ENCODE measurements at places on chromosomes 16 and 17.

GRCh38 chr17:51373489-51374152 is 113.3 kb downstream of the UTP18 start:
- DNase-seq, result no peak

DNA sequence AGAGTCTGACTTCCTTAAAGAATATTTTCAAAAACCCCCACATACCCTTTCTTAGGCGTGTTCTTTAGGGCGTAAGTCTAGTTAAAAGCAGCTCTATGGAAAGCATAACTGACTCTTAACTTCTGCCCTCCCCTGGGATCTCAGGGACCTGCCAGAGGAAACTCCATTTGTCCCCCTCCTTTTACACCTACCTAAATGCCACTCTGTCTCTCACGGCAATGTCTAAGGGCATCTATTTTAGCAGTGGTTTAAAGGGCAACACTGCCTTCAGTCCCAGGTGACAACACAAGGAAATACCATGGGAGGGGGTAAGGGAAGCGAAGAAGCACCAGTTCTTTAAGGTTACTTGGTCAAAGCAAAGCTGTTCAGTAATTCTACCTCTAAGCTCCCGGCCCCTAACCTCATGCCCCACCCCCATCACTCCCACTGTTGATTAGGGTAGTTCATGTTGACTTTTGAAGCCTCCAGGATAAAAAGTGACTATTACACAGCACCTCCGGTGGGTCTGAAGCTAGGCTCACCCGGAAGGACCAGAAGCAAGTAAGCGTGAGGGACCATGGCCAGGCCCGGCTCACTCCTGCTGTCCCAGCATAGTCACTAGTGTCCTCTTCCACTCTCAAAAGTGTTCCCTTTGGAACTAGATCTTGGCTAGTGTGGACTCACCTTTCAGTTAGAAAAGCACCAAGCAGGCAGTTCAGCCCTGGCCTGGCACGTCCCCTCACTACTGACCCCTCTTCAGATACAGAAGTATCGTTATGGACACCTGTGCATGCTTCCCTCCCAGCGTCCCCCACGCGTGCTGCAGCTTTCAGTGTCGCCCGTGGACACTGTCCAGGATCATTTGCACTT is 47.1 kb downstream of the CYTH1 start:
- DNase-seq, result no peak

DNA sequence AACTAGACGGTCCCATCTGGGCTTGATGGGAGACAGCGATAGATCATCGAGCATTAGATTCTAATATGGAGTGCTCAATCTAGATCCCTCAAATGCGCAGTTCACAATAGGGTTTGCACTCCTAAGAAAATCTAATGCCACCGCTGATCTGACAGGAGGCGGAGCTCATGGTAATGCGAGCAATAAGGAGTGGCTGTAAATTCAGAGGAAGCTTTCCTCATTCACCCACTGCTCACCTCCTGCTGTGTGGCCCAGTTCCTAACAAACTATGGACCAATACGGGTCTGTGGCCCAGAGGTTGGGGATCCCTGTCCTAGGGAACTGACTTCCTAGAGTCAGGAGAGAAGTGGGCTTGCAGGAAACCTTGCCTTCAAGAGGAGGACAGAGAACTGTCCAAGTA is 25.2 kb upstream of the AMZ2 start:
- no peak for DNase-seq

- DNase-seq, result no peak
Measured at GRCh38 chr17:9166788-9167187, 145.5 kb downstream of the NTN1 start.

GRCh38 chr17:40399185-40399584 is 18.5 kb downstream of the TOP2A start:
- DNase-seq, result peak; percentile 66

GRCh38 chr17:50829332-50829731 is 6.1 kb upstream of the WFIKKN2 start:
- DNase-seq, result no peak

DNA sequence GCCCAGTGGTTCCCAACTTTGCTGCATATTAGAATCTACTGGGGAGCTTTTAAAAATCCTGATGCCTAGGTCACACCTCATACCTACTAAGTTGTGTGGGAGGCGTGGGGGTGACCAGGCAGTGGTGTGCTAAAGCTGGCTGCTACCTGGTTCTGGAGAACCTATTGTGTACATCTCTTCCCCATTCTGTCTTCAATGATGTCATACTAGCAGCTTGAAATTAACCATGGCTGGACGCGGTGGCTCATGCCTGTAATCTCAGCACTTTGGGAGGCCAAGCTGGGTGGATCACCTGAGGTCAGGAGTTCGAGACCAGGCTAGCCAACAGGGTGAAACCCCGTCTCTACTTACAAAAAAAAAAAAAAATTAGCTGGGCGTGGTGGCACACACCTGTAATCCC is 11.3 kb upstream of the NLK start:
- DNase-seq, result no peak

GRCh38 chr17:76536511-76537287 is 810 bp downstream of the CYGB start:
- no peak for DNase-seq

DNA sequence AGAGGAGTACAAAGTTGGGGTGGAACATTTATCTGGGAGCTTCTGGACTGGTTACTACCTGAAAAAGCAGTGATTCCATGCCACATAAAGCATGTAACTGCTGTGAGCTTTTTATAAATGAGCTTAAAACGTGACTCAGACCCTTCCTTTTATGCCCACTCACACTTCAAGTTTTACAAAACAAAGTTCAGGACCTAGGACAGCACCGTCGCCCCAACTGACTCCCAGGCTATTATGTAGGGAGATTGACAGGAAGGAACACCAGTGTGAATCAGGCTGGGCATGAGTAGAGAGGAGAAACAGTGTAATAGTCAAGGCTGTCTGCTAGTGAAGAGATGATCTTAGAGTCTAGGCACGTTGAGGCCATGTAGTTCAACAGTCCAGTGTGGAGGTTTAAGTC is 91.6 kb upstream of the DNAH9 start:
- peak; percentile 23 for DNase-seq

- DNase-seq, result no peak
Measured at GRCh38 chr16:29987371-29988085, 7.9 kb downstream of the HIRIP3 start.

GRCh38 chr17:77534137-77534536 is 393.4 kb downstream of the SEC14L1 start:
- DNase-seq, result no peak

GRCh38 chr17:57505841-57506773 is 239.0 kb downstream of the CCDC182 start:
- no peak for DNase-seq

DNA sequence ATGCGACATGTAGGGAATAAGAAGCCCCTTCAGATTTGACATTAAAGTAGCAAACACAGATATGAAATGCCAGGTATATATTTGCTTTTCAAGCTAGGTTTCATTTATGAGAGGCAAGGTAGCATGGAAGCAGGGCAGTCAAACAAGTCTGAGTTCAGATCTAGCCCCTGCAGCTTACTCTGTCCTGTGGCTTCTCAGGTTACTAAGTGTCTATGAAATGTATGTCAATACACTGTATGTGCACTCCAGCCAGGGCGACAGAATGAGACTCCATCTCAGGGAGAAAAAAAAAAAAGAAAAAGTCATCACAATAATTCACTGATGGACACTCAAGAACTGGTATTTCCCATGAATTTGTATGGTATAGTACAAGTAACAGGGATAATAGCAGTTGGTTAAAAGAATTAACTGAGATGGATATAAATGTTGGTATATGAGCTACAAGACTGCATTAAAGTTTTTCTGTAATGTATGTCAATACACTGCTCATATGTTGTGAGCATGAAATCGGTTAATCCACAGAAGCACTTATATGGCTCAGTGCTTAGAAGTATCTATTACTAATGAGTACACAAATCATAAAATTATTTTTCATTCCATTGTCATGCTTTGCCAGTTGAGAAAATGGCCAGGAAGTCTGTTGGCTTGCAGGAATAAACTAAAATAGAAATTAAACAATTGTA is 2.9 kb upstream of the WSB1 start:
- no peak for DNase-seq

All from HT-29 (cell line).